Left renal cortex interstitium (tissue), 4 donors: ENCODE measurements at places on chromosomes 11 and 22. TPM values are rescaled to one million over a fixed set of nuclear protein-coding genes. Genes with fewer than 3 reads are reported as not detected.

GRCh38 chr11:75591966-75592365 lies 29.9 kb downstream of the SERPINH1 start:
- DNase-seq = no peak

DNA sequence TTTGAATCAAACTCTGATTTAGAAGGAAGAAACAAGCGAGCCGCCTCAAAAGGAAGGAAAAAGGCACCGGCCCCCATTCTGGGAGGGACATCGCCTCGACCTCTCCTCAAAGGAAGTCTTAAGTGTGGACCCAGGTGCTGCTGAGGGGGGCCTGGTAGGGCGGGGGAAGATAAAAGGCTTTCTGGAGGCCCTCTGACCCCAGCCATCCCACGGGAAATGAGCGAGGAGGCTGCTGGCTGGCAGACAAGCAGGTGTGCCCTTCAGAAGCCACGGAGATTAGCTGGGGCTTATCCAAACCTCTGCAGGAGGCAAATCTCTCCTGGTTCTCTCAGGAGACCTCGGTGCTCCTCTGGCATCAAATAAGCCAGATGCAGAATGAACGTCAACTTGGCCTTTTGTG lies 171.4 kb upstream of the BLID start:
- no peak for DNase-seq

DNA sequence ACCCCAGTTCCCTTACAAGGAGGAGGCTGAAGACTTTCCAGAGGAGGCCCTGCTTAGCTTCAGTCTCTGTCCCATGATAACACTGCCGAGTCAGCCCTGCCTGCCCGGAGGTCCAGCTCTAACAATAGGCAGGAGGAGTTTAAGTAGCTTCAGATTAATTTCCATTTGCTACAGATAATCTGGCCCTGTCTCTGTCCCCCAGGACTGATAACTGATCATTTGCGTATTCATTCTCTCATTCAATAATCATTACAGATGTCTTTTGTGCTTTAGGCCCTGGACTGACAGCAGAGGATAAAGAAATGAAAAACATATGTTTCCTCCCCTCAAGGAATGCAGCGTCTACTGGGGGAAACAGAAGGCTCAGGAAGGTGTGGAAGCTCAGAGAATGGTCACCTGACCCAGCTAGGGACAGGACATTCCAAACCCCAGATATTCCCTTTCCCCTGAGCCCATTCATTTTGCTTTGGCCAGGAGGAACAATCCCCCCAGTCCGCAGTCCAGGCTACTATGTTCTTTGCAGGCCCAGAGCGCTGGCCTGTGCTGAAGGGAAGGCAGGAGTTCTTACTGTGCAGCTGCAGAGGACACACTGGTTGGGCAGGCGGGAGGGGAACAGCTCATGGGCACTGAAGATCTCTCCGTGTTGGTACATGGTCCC lies 20.8 kb downstream of the CHRDL2 start:
- DNase-seq = no peak

- no peak for DNase-seq
Observed at GRCh38 chr11:63919267-63920125, 2.5 kb upstream of the RCOR2 start.

DNA sequence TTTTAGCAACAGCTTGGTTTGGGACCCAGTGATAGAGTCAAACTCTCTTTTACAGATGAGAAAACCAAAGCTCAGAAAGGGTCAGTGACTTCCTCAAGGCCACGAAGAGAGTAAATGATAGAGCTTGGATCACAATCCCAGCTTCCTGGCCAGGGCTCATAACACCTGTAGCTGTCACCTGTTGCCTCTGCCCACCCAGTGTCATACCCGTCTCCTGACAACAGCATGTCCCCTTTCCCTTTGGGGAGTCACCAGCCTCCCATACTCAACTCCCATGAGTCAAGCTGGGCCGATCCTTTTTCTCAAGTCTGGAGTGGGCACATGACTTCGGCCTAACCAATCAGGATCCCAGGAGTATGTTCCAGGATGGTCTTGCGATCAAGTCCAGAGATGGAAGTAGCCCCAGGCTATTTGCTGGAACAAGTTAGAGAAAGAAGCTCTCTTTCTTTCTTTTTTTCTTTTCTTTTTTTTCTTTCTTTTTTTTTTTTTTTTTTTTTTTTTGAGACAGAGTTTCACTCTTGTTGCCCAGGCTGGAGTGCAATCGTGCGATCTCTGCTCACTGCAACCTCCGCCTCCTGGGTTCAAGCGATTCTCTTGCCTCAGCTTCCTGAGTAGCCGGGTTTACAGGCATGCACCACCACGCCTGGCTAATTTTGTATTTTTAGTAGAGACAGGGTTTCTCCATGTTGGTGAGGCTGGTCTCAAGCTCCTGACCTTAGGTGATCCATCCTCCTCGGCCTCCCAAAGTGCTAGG lies 27.8 kb upstream of the MYH9 start:
- DNase-seq = no peak

GRCh38 chr22:37558815-37559214 lies 1.5 kb upstream of the CDC42EP1 start:
- DNase-seq = no peak

The CCDC15 gene
- 3.9 TPM for polyA plus RNA-seq

The FOLR2 gene
- polyA plus RNA-seq = 8.3 TPM
